ENCODE measurements at places on chromosomes 2 and 18.

- no peak for DNase-seq
Measured at GRCh38 chr2:23679044-23679443, 247.9 kb downstream of the ATAD2B start.

DNA sequence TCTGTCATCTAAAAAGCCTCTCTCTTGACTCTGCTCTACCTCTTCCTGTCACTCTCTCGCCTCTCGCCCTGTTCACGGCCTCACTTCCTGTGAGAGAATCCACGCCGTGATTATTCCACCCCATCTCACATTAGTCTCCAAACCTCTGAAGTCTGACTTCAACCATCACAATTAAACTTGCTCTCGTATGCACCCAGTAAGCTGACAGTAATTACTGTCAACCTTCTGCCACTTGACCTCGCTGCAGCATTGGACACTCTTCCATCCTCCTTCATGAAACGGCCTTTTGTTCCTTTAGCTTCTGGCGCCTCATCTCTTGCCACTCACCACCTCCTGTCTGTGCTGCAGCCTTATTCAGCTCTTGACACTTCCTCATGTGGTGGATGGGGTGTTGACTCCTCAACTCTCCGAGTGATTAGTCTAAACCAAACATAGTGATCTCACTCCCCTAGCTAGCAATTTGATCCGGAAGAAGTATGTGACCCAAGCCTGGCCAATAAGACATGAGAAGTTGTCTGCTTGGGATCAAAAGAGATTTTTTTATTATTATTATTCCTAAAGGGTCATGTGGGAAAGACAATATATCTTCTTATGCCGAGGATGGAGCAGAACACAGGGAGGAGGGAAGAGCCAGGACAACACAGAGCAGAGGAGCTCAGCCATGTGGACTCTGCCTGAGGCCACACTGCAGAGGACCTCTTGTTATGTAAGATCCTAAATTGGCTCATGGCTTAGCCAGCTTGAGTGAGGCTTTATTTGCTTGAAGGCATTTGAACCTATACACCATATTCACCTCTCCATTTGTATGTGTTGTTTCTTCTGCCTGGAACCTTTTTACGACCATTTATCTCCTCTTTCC, 38.4 kb upstream of the MYO1B start:
- DNase-seq = no peak

GRCh38 chr18:27695503-27695902, 481.4 kb downstream of the CDH2 start:
- no peak for DNase-seq

GRCh38 chr18:59823596-59824195, 76.1 kb upstream of the PMAIP1 start:
- peak; percentile 73 for DNase-seq

DNA sequence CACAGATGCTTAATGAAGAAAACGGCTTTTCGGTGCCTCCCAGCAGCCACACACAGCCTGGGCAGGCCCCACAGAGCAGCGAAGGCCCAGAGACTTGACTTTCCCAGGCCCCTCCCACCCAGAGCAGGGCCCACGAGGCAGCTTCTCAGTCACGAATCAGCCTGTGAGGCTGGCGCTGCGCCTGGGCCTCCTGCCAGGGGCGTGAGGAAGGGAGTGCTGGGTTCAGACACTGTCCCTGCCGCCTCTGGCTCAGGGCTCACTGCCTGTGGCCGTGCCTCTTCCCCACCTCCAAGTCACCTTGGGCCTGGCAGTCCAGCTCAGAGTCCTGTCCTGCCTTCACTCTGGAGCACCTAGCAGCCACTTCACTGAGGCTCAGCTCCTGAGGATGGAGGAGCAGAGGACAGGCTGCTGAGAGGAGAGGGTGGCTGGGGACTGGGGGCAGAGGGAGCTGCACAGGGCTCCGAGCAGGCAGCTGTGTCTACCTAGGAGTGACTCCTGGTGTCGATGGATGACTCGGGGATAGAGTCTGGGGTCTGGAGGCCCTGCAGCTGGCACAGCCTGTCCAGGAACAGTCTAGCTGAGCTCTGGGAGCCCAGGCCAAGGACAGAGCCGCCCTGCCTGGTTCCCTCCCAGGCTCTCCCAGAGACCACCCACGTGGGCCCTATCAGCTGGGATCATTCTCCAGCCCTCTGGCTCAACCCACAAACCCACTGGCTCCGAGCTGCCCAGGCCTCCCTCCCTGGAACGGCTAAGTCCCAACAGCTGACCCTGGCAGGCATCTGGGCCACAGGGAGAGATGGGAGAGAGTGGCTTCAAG, 36.4 kb upstream of the FOSL2 start:
- peak; percentile 89 for DNase-seq

- no peak for DNase-seq
Measured at GRCh38 chr2:215405722-215406581, 29.9 kb downstream of the FN1 start.

DNA sequence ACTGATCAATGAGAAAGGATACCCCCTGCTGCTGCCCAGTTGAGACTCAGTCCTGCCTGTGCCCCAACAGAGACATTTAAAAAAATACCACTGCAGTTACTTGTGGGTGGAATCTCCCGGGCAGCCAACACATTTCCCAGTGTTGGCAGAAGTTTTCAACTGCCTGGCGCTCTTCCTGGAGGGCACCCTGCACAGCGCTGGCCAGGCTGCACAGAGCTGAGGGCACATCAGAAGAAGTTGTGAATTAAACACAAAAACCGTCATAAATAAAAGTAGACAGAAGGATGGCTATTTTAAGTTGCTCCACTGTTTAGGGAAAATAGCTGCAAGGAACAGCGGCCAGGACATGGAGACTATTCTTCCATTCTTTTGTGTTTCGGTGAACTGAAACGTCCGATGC, 110.2 kb upstream of the THOC1 start:
- no peak for DNase-seq

DNA sequence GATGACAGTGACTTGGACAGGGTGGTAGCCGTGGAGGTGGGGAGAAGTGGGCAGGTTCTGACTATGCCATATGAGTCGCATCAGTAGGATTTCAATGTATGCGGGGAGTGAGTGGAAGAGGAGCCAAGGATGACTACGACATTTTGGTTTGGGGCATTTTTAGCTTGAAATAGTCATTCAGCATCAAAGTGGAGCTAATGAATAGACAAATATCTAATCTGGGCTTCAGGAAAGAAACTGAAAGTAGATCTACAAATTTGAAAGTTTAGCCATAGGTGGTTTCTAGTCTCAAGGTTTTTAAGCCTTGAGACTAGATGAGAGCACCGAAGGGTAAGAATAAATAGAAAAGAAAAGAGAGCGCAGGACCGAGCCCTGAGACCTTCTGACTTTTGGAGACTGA, 58.3 kb downstream of the FEZ2 start:
- DNase-seq = no peak

DNA sequence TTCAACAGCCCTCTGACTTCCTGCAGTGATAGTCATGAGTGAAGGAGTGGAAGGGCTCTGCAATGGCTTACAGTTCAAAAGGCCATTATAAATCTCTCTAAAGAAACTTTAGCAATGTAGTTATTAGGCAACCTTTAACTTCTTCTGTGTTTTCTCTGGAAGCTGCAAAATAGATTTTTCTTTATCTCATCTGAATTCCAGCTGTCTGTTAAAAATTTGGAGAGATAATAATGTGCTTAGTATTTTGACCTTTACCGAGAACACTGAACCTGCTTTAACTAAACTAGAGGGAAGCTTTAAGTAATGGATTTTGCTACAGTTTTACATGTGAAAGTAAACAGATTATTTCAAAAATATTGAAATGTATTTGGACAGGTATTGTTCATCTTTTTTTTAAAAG, 847.9 kb downstream of the ERBB4 start:
- DNase-seq = no peak
